ENCODE measurements at places on chromosomes 3 and 15. TPM values are rescaled to one million over a fixed set of nuclear protein-coding genes. Genes with fewer than 3 reads are reported as not detected.

Gene EFCC1
- total RNA-seq, result 1.5 TPM

Gene GNB4
- total RNA-seq, result 74.6 TPM

Gene AADAC
- not detected for total RNA-seq

Gene HYPK
- 8.3 TPM for total RNA-seq

Gene DGKG
- 0.37 TPM for total RNA-seq

- H3K4me1 ChIP-seq, result no peaks in the 10 kb centered on the region
- H3K27ac ChIP-seq, result no peak overlapping the region
- no peaks in the 10 kb centered on the region for H3K36me3 ChIP-seq
- no peaks in the 10 kb centered on the region for H3K27me3 ChIP-seq
- DNase-seq, result no peak
- no peak overlapping the region for H3K4me3 ChIP-seq
Observed at GRCh38 chr3:79898907-79899306, 131.1 kb upstream of the ROBO1 start.

DNA sequence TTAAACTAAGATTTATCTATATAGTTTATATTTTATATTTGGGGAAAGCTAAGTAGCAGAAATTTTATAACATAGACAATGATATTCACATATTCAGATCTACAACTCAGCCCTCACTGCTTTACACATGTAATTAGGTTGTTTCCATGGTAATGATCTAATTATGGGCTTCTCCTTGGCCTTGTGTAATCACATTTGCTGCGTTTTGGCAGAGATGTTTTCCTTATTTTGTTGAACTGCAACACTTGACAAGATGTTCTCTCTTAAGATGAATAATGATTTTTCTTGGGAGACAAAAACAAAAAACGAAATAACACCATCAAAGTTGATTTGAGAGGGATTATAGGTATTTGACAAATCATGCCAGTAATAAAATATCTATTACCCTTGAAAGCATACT, 635.6 kb upstream of the TBL1XR1 start:
- DNase-seq, result no peak
- H3K27ac ChIP-seq, result no peak overlapping the region
- peaks cover 7% of the 10 kb centered on the region for H3K4me1 ChIP-seq
- no peak overlapping the region for H3K4me3 ChIP-seq
- H3K36me3 ChIP-seq, result no peaks in the 10 kb centered on the region

DNA sequence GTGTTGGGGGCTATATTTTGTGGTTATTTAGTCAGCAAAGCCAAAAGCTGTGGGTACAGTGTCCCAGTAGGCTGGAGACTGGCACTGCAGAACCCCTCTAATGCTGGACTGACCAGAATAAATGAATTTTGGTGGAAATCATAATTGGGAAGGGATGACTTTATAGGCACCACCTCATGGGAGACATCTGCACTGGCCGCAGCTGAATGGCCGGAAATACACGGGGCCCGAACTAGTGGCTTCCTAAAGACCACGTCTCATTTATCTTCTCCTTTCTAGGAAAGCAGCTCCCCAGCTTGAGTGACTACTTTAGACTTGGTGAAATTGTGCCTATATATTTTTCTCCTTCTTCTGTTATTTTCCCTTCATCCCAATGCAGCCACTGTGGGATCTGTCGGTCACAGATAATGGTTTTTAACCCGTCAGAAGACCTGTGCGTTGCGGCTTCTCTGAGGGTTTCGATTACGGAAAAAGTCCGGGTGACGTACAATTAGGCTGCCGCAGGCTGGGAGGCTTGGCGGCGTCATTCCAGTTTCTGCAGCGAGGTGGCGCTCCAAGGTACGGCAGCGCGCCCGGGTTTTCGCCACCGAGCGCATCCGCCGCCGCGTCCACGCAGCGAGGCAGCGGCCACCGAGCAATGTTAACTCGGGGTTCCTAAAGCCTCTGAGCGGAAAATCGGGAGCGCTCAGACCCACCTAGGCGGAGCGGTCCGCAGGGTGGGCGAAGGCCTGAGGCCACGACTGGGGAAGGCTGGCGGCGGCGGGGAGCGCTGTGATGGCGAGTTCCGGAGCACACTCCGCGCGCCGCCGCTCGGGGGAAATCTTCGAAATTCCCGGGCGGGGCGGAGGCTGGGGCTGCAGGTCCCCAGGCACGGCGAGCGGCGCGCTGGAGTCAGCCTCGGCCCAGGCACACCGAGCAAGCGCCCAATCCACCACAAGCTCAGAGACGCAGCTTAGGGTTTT, 26.3 kb downstream of the NR2F2 start:
- peak overlapping the region; percentile 65 for H3K4me3 ChIP-seq
- H3K36me3 ChIP-seq, result no peaks in the 10 kb centered on the region
- H3K4me1 ChIP-seq, result peaks cover 80% of the 10 kb centered on the region
- peaks cover 96% of the 10 kb centered on the region for H3K27me3 ChIP-seq
- H3K27ac ChIP-seq, result no peak overlapping the region
- peak; percentile 88 for DNase-seq

GRCh38 chr15:40409366-40409765, 3.8 kb downstream of the IVD start:
- H3K27me3 ChIP-seq, result no peaks in the 10 kb centered on the region
- no peak overlapping the region for H3K27ac ChIP-seq
- H3K4me3 ChIP-seq, result no peak overlapping the region

GRCh38 chr3:169457807-169458697, 205.5 kb downstream of the MECOM start:
- H3K4me3 ChIP-seq, result no peak overlapping the region
- H3K27me3 ChIP-seq, result no peaks in the 10 kb centered on the region
- no peaks in the 10 kb centered on the region for H3K36me3 ChIP-seq
- peaks cover 46% of the 10 kb centered on the region for H3K4me1 ChIP-seq
- peak overlapping the region; percentile 31 for H3K27ac ChIP-seq
- DNase-seq, result no peak

DNA sequence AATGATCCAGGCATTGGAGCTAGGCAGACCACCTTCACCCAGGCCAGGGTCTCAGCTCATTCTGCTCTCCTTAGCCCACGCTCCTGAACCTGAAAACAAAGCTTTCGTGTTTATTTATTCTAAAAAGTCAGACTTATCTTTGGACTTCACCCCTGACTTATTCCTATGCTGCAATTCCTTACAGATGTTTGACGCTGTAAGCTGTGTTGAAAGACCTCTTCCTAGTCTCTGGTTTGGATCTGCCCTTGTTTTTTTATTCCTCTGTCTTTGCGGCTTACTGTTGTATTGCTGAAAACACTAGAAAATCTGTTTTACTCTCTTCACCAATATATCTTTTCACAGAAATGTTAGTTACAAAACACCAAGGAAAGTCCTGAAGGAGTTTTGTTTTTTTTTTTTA, 40.5 kb upstream of the LDHAL6B start:
- H3K4me1 ChIP-seq, result no peaks in the 10 kb centered on the region
- H3K27me3 ChIP-seq, result no peaks in the 10 kb centered on the region
- no peak overlapping the region for H3K27ac ChIP-seq

DNA sequence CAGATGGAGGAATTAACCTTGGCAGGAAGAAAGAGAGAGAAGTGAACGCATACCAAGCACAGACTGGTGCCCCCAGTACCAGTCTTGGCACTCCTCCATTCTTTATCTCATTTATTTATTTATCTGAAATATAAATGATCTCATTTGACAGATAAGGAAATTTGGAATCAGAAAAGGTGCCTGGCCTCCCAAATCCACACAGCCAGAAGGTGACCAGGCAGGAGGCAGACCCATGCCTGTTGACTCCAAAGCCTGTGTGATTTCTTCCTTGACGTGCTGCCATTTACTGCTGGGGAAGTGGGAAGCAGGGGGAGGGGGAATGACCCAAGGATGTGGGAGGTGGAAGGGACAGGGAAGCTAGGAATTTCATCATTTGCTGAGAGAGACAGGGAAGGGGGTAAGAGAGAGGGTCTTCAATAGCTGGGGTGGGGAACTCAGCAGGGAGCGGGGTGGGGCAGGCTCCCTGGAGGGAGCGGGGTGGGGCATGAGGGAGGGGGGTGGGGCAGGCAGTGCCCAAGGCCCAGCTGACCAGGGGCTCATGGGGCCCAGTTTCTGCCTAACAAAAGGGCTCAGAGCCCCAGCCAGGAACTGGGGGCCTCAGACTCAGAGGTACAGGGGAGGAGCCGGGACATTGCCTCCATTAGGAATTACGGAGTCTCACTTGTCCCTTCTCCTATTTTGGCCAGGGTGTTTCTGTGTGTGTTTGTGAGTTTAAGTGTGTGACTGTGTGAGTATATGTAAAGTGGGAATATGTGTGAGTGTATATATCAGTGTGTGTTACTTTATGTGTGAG, 63.0 kb downstream of the MINAR1 start:
- DNase-seq, result no peak
- no peaks in the 10 kb centered on the region for H3K36me3 ChIP-seq
- H3K4me3 ChIP-seq, result no peak overlapping the region
- no peak overlapping the region for H3K27ac ChIP-seq
- H3K4me1 ChIP-seq, result no peaks in the 10 kb centered on the region

GRCh38 chr15:92636908-92637481, 18.6 kb downstream of the FAM174B start:
- no peaks in the 10 kb centered on the region for H3K27me3 ChIP-seq

- no peaks in the 10 kb centered on the region for H3K36me3 ChIP-seq
- peak; percentile 25 for DNase-seq
- H3K4me3 ChIP-seq, result no peak overlapping the region
- peaks cover 13% of the 10 kb centered on the region for H3K4me1 ChIP-seq
- no peak overlapping the region for H3K27ac ChIP-seq
Observed at GRCh38 chr3:197482001-197482400, 73.8 kb downstream of the BDH1 start.

DNA sequence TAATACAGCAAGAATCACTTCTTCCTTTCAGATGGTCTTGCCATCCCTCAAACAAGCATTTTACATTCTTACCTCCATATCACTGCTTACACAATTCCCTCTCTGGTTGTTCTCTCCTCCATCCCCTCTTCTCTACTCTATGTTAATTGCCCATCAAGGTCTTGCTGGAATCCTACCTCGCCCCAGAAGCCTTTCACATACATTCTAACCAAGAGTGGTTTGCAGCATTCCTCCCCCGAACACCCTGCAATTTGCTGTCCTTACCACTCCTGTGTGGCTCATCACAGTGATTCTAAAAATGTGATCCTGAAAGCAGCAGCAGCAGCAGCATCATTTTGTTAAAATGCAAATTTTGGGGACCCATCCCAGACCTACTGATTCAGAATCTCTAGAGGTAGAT, 30.6 kb downstream of the TNIK start:
- H3K27ac ChIP-seq, result no peak overlapping the region
- peaks cover 5% of the 10 kb centered on the region for H3K36me3 ChIP-seq
- no peaks in the 10 kb centered on the region for H3K27me3 ChIP-seq
- H3K4me1 ChIP-seq, result peaks cover 35% of the 10 kb centered on the region
- no peak overlapping the region for H3K4me3 ChIP-seq

- no peak for DNase-seq
- no peaks in the 10 kb centered on the region for H3K36me3 ChIP-seq
- no peaks in the 10 kb centered on the region for H3K27me3 ChIP-seq
- no peaks in the 10 kb centered on the region for H3K4me1 ChIP-seq
- H3K27ac ChIP-seq, result no peak overlapping the region
- no peak overlapping the region for H3K4me3 ChIP-seq
Observed at GRCh38 chr3:42663581-42664437, 10.3 kb downstream of the ZBTB47 start.

All from neural progenitor cell (in vitro differentiated cells).